ENCODE measurements at places on chromosomes 2 and 18.

GRCh38 chr2:134391751-134392160 is 137.9 kb downstream of the MGAT5 start:
- H3K27me3 ChIP-seq = peaks cover 5% of the 10 kb centered on the region
- no peaks in the 10 kb centered on the region for H3K4me1 ChIP-seq
- H3K27ac ChIP-seq = no peak overlapping the region
- DNase-seq = no peak
- H3K4me3 ChIP-seq = no peak overlapping the region
- no peaks in the 10 kb centered on the region for H3K36me3 ChIP-seq

GRCh38 chr2:214628091-214628490 is 181.4 kb downstream of the BARD1 start:
- H3K36me3 ChIP-seq = no peaks in the 10 kb centered on the region
- H3K27me3 ChIP-seq = no peaks in the 10 kb centered on the region
- H3K4me3 ChIP-seq = no peak overlapping the region
- DNase-seq = no peak

DNA sequence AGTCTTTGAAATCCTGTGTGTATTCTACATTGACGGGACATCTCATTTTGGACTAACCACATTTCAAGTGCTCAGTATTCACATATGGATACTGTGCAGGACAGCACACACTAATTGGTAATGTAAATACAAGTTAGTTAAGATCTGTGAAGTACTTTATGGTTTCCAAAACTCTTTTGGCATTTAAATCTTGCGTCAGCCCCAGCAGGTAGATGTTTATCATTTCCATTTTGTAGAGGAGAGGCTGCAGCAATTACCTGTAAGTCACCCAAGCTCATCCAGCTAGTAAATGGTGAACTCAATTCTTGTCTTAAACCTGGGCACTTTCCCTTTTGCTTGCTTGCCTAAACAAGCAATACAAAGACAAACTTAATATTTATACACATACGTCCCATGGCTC is 1.6 kb upstream of the NAGK start:
- peaks cover 12% of the 10 kb centered on the region for H3K36me3 ChIP-seq
- peaks cover 4% of the 10 kb centered on the region for H3K27me3 ChIP-seq
- peaks cover 39% of the 10 kb centered on the region for H3K4me1 ChIP-seq
- peak overlapping the region; percentile 47 for H3K4me3 ChIP-seq
- no peak overlapping the region for H3K27ac ChIP-seq

DNA sequence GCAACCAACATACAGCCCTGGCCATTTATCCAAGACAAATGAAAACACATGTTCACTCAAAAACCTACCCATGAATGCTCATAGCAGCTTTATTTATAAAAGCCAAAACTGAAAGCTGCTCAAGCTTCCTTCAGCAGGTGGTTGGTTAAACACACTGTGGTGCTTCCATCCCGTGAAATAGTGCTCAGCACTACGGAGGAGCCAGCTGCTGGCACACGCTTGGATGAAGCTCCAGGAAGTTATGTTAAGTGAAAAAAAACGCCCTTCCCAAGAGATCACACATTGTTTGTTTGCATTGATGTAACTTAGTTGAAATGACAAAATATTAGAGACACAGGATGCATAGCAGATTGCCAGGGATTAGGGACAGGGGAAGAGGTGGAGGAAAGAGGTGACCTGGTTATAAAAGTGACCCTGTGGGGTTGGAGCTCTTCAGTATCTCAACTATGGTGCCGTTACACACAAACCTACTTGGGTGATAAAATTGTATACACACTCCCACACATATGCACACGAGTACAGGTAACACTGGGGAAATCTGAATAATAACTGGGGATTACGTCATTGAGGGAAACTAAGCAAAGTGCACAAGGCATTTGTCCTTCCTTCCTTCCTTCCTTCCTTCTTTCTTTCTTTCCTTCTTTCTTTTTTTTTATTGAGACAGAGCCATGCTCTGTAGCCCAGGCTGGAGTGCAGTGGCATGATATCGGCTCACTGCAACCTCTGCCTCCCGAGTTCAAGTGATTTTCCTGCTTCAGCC is 6.2 kb upstream of the ALPG start:
- no peaks in the 10 kb centered on the region for H3K4me1 ChIP-seq
- peaks cover 13% of the 10 kb centered on the region for H3K27me3 ChIP-seq
- no peak overlapping the region for H3K4me3 ChIP-seq
- no peaks in the 10 kb centered on the region for H3K36me3 ChIP-seq
- no peak overlapping the region for H3K27ac ChIP-seq

- peaks cover 11% of the 10 kb centered on the region for H3K4me1 ChIP-seq
- H3K27ac ChIP-seq = no peak overlapping the region
- no peak overlapping the region for H3K4me3 ChIP-seq
- peaks cover 14% of the 10 kb centered on the region for H3K36me3 ChIP-seq
- DNase-seq = peak; percentile 17
These were observed 5.5 kb downstream of the NHEJ1 start for GRCh38 chr2:219155054-219155644.
